ENCODE measurements at places on chromosomes 3 and 15. TPM values are rescaled to one million over a fixed set of nuclear protein-coding genes. Genes with fewer than 3 reads are reported as not detected.

GRCh38 chr3:162391301-162391700 lies 894.7 kb downstream of the OTOL1 start:
- no peak for DNase-seq

GRCh38 chr3:29590461-29590860 lies 309.6 kb downstream of the RBMS3 start:
- no peak for DNase-seq

GRCh38 chr3:137075020-137075419 lies 117.2 kb downstream of the IL20RB start:
- DNase-seq, result no peak

DNA sequence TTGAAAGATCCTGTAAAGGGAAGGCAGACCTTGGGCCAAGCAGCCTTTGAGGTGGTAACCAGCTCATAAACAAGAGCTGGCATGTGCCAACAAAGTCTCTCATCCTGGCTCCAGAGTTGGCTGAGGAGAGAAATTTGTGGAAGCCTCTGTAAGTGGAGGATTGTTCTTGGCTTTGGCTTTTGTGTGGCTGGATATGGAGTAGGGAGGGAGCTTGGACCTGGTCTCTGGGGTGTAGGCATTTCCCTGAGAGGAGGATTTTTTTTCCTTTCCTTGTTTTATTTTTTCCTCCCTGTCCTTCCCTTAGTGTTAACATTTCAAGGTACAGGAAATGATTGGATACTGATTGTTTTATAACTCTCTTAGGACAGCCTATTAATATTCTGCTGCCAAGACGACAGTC lies 60.8 kb downstream of the ZNF609 start:
- no peak for DNase-seq

DNA sequence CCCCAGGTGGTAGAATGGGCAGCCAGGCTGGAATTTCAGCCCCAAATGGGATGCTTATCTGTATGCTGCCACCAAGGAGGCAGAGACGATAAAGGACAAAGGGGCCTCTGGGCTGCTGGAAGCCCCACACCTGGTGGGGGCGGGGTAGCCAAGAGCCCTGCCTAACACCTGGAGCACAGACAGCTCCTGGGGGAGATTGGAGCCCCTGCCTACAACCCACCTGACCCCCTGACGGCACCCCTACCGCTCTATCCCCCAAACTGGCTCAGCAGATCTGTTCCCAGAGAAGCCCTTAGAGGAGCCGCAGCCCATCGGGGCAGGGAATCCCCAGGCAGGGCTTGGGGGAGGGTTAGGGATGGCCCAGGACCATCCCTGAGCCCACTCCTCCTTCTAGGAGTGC lies 15.8 kb upstream of the SEMA3F start:
- DNase-seq, result no peak

DNA sequence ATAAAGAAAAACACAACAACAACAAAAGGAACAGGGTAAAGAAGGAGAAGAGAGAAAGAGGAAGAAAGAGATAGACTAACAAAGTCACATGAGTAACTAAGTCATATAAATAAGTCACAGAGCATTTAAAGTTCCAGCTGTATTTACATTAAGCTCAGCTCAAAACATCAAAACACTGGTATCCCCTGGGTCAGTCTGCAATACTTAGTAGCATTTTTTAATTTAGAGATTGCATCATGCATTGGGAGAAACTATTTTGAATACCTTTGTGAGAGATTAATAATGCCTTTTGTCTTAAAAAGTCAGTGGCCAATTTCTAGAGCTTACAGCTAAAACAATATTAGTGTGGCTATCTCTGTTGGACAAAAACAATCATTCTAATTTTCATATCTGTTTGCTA lies 78.4 kb downstream of the NEK10 start:
- no peak for DNase-seq

- DNase-seq, result no peak
These were observed 86.2 kb downstream of the KLF13 start for GRCh38 chr15:31412824-31413223.

Gene NPAP1
- not detected for total RNA-seq

GRCh38 chr3:113205481-113205880 lies 5.9 kb upstream of the BOC start:
- no peak for DNase-seq

DNA sequence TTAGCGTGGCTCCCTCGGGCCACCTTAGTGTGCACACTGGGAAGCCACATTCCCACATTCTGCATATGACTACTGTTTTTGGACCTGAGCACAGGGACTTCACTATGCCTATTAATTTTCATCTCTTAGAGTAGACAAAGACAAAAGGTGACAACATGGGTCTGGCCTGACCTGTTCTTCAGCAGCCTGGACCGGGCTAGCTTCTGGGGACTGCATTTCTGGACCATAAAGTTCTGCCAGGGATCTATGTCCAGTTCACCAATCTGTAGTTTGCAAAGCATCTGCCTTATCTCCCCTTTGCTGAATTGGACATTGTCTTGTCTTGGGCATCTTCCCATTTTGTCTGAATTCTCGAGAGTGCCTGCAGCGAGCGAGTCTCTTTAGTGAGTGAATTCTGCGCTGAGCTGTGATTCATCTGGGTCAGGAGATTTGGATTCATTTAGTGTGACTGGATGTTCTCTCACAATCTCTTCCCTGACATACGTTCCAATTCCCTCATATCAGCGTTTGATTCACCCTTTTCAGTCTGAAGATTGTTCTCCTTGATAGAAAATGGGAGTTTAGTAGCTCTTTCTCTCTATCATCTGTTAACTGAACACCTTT lies 112.2 kb upstream of the PLXNA1 start:
- no peak for DNase-seq

DNA sequence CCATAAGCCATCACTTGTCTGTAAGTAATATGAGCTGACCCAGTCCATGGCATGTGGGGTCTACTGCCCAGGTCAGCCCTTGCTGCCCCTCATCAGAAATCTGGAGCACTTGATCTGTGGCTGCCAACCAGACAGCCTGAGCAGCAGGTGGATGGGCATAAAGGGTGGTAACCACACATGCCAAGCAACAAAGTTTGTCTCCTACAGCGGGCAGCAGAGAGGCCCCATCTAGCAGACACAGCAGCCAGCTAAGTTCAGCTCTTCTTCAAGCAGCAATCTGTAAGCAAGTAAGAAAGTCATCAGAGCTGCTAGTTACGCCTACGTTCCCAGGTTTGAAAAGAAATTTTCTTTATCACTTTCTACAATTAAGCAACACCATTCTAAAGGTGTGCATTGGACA lies 27.9 kb downstream of the CHCHD4 start:
- no peak for DNase-seq

DNA sequence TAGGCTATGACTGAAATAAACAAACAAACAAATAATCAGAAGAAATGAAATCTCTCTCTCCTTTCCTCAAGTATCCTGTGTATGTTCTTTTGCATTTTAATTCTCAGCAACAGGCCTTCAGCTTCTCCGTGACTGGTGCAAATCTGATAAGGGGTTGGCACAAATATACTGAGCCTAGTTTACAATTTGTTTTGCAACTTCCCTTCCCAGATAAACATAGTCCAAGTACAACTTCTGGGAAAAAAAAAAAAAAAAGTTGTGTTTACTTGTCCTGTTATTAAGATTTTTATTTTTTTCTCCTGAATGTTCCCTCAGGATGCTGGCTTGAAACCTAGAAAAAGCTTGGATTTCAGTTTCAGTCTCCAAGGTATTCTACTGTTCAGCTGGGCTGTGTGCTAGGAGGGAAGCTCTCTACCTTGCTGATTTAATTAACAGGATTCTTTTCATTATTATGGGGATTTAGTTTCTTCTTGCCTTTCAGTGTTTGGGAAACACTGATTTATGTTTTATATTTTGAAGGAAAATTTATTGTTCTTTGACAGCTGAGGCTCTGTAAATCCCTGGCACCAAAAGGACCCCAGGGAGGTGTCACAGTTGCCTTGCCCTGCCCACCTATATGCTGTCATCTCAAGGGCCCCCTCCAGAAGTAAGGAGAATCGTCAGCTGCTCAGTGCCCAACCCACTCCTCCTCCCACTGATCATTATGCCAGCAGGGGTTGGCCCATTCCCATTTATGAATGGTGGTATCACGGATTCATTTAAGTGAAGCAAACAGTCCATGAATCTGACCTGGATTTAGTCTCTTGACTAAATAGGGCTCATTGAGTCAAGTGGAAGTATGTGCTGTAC lies 185.2 kb downstream of the MEIS2 start:
- DNase-seq, result no peak

DNA sequence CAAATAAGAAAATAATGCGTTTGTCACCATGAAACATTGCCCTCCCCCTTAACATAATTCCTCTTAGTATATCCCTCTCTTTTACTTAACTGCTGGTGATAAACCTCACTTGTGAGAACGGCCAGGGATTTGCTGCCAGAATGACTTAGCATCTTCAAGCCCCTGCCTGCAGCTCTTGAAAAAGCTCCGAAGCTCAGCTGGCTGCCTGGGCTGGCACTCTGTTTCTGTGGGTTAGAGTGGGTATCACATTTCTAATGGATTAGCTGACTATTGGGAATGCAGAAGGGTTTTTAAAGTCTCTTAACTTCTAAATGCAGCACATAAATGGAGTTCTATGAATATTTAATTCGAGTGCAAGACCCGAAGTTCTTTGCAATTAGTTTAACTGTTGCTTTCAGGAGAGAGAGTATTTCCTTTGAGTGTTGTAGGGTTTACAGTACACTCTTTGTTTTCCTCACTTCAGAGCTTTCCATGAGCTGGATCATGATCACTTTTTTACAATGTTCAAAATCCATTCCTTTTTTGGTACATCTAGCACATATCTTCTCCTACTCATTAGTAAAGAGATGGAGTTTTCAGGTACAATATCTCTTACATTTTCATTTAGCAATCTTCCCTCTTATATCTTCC lies 124.7 kb upstream of the RBMS3 start:
- DNase-seq, result no peak

- DNase-seq, result no peak
These were observed 10.4 kb downstream of the FAH start for GRCh38 chr15:80163217-80163616.

DNA sequence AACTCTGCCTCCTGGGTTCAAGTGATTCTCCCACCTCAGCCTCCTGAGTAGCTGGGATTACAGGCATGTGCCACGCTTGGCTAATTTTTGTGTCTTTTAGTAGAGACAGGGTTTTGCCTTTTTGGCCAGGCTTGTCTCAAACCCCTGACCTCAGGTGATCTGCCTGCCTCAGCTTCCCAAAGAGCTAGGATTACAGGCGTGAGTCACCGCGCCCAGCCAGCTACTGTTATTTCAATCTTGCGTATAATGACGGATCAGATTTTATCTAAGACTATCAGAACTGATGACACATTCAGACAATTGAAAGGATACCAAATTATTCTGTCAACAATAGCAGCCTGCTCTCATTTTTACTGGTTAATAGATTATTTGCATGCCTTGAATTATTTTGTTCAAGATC lies 612.2 kb downstream of the ZIC1 start:
- DNase-seq, result no peak

Gene TUSC2
- total RNA-seq, result 38.5 TPM

Gene ATP2B2
- total RNA-seq, result 1.4 TPM

GRCh38 chr15:71080166-71080565 lies 35.1 kb upstream of the THSD4 start:
- no peak for DNase-seq

Gene MRAS
- total RNA-seq, result 45.8 TPM

GRCh38 chr3:45958321-45958791 lies 15.1 kb downstream of the CXCR6 start:
- peak; percentile 86 for DNase-seq

DNA sequence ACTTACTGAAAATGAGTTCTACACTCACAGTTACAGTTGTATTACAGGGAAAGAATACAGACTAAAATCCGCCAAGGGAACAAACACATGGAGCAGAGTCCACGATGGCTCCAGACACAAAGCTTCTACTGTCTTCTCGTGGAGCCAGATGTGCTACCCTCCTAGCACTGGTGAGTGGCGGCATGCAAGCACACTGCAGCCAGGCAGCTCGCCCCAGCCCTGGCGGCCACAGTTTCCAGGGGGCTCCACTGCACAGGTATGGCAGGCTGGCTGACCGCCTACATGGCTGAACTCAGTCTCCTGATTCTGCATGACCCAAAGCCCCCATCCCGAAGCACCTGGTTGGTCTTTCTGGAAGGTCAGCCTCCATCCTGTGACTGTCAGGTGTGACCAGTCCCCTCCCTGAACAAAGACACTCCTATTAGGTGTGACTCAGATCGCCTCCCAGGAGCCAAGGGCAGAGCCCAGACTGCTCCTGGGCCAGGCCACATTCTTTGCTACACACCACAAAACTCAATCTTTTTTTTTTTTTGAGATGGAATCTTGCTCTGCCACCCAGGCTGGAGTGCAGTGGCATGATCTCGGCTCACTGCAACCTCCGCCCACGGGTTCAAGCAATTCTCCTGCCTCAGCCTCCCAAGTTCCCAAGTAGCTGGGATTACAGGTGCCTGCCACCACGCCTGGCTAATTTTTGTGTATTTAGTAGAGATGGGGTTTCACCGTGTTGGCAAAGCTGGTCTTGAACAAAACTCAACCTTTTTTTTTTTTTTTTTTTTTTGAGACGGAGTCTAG lies 51.5 kb downstream of the CFAP92 start:
- no peak for DNase-seq

- DNase-seq, result no peak
These were observed 275.0 kb upstream of the SLCO3A1 start for GRCh38 chr15:91578511-91578910.

DNA sequence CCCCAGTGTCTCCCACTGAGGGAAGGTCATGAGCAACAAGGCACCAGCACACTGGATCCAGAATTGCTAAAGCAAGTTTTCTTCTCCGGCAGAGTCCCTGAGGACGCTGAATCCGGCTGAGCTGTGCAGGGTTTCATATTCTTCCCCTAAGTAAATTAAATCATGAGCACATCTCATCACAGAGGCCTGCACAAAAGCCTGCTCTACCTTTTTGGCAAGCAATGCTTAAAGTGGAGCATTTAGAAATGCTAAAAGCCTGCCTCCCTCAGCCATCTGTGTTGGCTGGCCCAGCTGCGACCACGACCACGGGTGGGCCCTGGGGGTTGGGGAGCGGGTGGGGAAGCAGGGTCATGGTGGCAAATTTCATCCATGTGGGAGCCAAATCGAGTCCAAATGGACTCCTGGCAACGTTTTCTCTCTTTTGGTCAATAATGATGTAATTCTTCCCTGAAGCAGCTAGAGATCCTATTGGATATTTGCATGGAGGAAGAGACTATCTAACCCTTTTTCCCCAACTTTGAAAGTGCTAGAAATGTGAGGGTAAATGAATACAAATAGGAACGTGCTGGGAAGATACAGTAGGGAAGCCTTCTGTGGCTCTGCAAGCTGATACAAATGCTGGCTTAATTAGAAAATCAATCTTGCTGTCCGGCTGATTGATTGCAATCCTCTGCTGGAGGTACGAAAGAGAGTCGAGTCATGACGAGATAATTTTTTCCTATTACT lies 532.8 kb upstream of the TBL1XR1 start:
- peak; percentile 59 for DNase-seq

Gene CFAP100
- not detected for total RNA-seq

DNA sequence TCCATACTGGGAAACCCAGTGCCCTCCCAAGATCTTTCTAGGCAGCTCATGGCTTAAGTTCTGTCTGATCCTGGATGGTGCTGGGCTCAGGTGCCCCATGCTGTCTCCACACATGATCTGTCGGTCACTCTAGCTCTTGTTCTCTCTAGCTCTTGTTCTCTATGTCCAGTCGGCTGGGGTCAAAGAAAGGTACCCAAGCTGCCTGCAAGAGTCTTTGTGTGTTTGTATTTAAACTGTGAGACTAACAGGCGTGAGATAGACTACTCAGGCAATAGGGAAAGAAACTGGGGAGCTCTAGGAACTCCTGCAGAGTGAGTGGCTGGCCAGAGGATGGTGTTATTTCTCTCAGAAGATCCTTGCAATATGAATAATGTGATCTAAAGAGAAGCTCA lies 40.2 kb downstream of the GPR156 start:
- DNase-seq, result no peak

Gene TATDN2
- total RNA-seq, result 10.9 TPM

All from gastrocnemius medialis (tissue), 4 donors.